ENCODE measurements at places on chromosomes 7 and 10.

DNA sequence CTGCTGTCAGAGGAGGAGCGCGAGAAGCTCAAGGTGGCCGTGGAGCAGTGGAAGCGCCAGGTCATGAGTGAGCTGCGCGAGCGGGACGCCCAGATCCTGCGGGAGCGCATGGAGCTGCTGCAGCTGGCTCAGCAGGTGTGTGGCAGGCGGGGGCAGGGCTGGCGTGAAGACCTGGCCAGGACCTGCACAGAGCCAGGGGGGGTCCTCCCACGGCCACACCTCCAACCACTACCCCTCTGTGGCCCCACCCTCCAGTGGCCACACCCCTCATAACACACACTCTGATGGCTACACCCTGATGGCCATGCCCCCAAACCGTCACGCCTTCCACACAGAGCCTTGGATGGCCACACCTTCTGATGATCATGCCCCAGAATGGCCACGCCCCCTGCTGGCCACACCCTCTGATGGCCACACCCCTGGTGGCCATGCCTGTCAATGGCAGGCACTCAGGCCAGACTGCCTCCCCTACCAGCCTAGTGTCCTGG lies 23.4 kb upstream of the DPYSL4 start:
- DNase-seq = peak; percentile 97

DNA sequence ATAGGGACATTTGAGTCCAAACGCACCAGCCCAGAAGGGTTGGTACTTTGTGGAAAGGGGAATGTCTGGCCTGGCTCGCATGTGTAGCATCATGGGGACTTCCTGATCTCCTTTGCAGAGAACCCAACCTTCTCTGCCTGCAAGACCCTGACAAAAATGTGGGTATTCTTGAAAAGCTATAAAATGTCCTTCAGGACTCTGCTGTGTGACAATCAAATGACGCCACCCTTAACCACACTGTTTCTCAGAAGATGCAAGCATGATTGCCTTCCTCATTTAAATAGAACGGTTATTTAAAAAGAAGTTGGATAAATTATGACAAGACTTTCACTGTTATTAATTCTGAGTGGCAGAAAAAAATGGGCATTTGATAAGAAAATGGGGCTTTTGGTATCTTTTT lies 15.1 kb upstream of the GPR15LG start:
- no peak for DNase-seq

DNA sequence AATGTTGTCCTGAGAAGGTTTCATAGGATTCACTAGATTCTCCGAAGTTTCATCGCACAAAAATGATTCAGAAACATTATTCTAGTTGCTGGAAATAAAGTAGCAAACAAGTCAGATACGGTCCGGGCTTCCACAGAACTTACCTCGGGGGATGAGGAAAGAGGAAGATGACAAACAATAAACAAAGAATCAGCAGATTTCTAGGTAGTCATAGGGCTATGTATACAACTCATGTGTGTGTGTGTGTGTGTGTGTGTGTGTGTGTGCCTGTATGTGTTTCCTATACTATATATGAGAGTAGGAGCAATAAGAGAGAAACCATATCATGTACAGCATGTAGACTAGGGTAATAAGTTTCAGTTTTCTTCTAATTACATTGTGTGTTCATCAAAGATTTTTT lies 16.5 kb downstream of the TMEM236 start:
- no peak for DNase-seq

- DNase-seq = no peak
These were observed 154.1 kb downstream of the DGKB start for GRCh38 chr7:14748461-14748860.

DNA sequence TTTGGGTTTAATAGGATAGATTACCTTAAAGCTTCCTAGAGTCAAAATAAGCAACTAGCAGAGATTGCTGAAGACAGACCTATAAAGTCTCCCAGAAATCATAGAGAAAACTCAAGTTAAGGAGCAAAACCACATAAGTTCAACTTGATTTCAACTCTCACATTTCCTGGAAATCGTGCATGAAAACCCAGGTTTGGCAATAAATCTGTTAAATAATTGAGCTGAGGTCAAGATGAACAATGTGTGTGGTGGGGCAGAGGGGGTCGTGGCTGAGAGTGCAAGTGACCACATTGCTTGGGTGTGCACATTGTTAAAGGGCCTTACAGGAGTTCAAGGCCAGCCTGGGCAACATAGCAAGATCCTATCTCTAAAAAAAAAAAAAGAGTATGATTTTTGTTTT lies 636.5 kb downstream of the GALNT17 start:
- no peak for DNase-seq

- peak; percentile 81 for DNase-seq
These were observed at the start of gene PHYHIPL for GRCh38 chr10:59176241-59177030. Gene PHYHIPL (plus strand): TSS chr10:59176643. CDS start chr10:59176854, 211 bp downstream.

Data from endodermal cell (in vitro differentiated cells).